ENCODE measurements at places on chromosomes 16 and 17.

GRCh38 chr16:11084876-11085485 lies 140.6 kb downstream of the CLEC16A start:
- no peak for DNase-seq

GRCh38 chr17:57109393-57110151 lies 24.5 kb downstream of the AKAP1 start:
- DNase-seq: no peak

GRCh38 chr17:81494626-81495377 lies 17.8 kb downstream of the ACTG1 start:
- no peak for DNase-seq

DNA sequence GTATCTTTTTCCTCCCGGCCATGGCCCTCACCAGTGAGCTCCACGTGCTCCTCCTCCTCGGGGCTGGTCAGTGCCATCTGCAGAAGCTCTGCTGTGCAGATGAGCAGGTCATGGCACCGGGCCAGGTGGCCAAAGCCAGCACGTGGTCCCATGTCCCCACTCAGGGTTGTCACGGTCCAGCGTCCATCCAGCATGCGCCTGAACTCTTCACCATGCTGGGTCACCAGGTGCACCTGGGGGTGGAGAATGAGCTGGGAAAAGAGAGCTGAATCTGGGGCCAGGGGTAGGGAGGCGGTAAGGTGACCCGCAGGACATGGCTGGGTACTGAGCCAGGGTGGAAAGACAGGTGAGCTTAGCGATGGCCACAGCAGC lies 1.3 kb downstream of the DHX58 start:
- no peak for DNase-seq

GRCh38 chr16:53958341-53958880 lies 254.5 kb downstream of the FTO start:
- DNase-seq: no peak

DNA sequence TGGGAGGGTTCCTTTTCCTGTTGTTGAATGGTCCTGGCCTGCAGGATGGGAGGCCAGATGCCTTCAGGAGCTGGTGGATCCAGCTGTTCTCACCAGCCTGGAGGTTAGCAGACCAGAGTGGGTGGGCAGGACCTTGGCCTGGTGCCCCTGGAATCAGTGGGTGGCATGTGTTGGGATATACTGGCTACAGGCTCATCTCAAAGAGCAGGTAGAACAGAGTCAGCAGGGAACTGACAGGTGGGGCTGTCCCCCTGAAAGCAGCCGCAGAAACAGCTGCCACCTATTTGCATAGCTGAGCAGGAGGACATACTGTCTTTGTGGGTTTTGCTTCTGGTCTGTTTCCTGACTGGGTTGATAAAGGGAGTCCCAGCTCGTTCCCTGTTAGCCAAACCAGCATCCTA lies 144.1 kb downstream of the RAB11FIP4 start:
- DNase-seq: no peak

GRCh38 chr17:34820248-34820801 lies 140.9 kb downstream of the CCT6B start:
- DNase-seq: no peak

- DNase-seq: no peak
Measured at GRCh38 chr16:67150047-67150832, 558 bp downstream of the B3GNT9 start.

GRCh38 chr17:75517297-75517865 lies 1.1 kb downstream of the TSEN54 start:
- no peak for DNase-seq

- no peak for DNase-seq
Measured at GRCh38 chr17:64223283-64223682, 39.8 kb downstream of the TEX2 start.

DNA sequence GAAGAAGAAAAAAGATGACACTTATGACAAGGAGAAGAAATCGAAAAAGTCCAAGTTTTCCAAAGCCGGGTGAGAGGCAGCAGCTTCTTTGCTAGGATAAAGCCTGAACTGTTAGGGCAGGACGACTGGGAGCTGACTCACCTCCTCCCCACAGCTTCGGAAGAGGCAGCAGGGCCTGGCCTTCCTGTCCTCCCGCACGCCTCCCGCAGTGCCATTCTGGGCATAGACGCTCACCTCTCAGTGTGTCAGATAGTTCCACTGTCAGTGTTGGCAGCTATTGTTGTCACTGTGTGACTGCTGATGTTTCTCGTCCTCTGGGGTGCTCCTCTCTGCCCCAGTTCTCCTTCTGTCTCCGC lies 12.6 kb downstream of the UBN1 start:
- DNase-seq: no peak

GRCh38 chr17:51056813-51057510 lies 63.7 kb downstream of the SPAG9 start:
- DNase-seq: peak; percentile 84

DNA sequence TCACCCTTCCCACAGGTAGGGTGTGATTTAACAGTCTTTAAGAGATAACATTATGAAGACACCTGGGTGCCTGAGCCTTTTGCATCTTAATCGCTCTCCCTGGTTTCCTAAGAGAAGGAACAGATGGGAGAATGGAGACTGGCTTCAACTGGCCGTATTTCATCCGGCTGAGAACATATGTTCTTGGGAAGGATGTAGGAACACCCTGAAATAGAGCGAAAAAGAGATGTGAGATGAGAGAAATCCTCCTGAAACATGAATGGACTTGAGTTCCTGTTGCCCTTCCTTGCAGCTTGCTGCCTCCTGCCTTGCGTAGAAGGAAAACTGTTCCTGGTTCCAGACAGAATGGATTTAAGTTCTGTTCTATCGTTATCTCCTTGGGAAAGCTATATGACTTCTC lies 385.4 kb upstream of the RBFOX1 start:
- no peak for DNase-seq

- no peak for DNase-seq
Measured at GRCh38 chr16:77157346-77158058, 33.5 kb upstream of the MON1B start.

- no peak for DNase-seq
Measured at GRCh38 chr17:64632194-64632593, 29.9 kb downstream of the SMURF2 start.

DNA sequence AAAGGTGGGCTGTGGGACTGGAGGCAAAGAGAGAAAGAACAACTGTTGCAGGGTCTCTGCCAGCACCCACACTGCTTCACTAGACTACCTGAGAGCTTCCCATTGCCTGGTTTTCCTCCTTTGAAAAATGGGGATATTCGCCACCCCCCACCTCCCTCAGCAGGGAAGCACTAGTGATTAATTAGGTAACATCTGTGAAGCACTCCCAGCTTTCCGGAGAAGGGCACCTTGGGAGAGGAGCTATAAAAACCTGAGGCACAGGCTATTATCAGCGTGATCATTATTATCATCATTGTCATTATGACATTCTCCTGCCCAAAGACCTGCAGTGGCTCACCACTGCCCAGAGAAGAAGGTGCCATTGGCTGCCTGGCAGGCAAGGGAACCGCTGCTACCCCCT lies 83.5 kb downstream of the XYLT1 start:
- DNase-seq: no peak

- no peak for DNase-seq
Measured at GRCh38 chr17:36824678-36825101, 112.6 kb upstream of the LHX1 start.

- no peak for DNase-seq
Measured at GRCh38 chr16:85568519-85568918, 44.6 kb upstream of the GSE1 start.

DNA sequence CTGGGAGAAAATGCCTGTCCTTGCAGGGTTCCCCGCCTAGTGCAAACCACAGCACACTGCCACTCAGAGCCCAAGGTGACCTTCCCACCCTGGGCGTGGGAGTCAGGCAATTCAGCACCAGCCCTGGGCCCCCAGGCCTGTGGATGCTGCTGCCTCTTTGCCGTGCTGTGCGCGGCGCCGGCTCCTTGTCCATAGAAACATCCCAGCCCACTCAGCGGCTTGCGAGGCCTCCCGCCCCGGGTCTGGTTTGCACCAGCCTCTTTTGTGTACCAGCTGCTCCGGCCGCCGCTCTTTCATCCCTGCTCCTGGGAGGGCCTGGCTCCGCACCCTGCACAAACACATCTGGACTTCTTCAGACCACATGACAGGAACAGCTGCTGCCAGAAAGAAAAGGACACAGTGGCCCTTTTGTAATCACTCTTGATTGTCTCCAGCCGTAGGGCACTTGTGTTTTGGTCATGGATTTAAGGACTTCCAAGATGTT lies 75.4 kb upstream of the SDK2 start:
- no peak for DNase-seq

DNA sequence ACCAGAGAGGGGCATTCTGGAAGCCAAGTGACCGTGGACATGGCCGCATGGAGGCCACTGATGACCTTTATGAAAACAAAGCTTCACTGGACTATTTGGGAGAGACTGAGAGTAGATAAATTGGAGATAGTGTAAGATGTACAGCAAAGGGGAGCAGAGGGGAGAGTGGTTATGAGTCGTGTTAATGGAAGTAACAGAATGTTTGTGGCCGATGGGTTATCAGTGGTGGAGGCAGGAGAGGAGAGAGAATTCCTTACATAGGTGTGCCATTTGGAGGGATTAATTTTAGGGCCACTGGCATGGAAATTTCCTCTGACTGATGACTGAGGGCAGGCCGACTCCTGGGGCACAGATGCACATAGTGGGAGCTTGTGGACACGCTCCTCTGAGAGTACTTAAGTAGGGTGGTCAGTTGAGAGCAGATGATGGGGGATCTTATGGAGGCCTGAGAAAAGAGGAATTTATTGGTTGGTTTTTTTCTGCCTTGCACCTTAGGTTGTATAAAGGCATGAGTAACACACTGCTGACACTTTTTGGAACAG lies 19.2 kb downstream of the PRPSAP2 start:
- DNase-seq: no peak

GRCh38 chr17:82339634-82340580 lies 6.3 kb upstream of the SECTM1 start:
- no peak for DNase-seq

- no peak for DNase-seq
Measured at GRCh38 chr17:57606111-57606875, 138.8 kb downstream of the CCDC182 start.

DNA sequence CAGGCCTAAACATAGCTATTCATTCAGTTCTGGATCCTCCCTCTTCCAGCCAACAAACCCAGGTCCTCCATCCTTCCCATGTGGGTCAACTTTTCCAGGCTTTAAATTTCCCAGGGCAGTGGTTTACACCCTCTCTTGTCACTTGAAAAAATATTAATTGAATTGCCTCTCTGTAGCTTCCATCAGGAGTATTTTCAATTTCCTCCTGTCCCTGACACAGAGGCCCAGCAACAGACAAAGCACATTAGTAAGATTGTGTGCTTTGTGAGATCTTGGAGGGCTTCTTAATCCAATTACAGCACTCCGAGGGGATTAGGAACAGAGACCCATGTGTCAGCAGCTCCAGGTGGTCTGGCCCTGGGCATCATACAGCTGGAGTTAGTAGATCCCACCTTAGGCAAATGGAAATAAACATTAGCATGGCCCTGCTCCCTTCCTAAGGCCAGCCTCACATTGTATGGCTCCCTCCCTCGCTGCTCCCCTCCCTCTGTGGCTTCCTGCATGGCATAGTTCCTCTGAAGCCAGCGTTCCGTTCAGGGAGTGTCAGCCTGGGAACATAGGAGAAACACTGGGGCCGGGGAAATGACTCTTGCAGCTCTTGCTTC lies 132.7 kb upstream of the HSBP1 start:
- DNase-seq: no peak

All from GM04503 (cell line).